Right hindlimb (tissue), 1 donor: ENCODE measurements at places on chromosomes 2 and 18.

- no peak for DNase-seq
Measured at GRCh38 chr18:49400398-49401072, 59.9 kb downstream of the DYM start.

DNA sequence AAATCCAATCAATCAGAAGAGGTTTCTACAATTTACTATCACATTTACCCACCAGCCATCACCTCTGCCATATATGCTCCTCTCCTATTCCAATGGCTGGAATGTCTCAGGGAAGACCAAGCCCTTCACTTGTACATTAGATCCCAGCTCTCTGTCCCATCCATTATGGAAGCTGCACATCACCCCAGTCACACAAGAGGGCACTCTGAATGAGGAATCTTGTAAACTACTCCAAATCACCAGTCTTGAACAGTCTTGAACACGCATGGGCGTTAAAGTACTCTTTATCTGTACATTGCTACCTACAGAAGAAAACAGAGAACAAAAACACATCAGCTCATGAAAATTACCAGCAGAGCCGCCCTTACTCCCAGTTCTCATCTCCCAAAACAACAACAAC lies 38.7 kb downstream of the ZC3H8 start:
- no peak for DNase-seq

- DNase-seq: no peak
Measured at GRCh38 chr2:18548621-18549020, 11.8 kb downstream of the RDH14 start.

DNA sequence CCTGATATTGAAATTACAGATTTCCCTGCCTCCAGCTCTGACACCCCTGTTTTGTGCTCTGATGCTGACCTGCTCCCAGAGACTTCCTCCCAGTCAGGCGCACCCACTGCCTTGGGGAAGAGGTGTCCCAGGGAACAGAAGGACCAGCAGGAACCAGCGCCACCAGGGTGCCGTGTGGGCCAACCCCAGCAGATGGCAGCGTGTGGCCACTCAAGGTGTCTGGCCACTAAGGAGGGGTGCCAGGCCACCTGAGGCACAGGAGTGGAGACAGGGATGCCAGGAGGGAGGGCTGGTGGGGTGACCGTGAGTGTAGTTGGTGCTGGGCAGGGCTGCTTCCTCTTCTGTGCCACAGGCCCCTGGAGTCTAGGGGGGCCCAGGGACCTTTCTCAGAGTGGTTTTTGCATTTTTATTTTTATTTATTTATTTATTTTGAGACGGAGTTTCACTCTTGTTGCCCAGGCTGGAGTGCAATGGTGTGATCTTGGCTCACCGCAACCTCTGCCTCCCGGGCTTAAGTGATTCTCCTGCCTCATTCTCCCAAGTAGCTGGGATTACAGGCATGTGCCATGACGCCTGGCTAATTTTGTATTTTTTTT lies 56.0 kb downstream of the TEX44 start:
- peak; percentile 60 for DNase-seq

DNA sequence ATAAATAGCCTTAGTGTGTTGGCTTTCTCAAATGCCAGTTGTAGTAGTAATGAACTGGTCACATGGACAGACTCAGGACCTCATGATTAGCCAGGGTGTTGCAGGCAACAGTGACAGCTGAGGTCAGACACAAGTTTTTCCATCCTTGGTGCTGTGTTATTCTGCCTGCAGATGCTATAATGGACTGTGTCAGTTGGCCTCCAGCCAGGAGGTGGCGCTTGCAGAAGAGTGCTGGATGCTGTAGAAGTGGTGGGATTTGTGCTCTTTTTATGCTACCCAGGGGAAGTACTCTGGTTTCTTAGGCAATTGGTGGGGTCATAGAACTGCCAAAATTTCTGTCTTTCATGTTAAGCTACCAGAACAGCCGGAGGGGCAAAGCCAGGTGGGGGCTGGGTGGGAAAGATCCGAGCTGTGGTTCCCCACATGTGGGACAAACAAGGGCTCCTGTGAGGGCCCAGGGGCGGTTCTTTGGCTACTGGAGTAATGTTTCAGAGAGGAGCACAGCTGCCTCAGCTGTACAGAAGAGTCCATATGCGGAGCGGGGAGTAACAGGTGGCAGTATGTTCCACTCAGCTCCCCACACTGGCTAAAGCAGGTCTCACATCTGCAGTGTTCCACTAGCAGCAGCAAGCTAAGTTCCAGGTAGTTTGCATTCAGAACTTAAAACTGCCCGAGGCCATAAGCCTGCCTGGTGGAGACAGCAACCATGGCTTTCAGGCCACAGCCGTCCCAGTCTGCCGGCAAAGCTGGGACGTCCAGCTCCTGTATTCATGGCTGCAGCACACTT lies 104.4 kb downstream of the GULP1 start:
- peak; percentile 84 for DNase-seq

DNA sequence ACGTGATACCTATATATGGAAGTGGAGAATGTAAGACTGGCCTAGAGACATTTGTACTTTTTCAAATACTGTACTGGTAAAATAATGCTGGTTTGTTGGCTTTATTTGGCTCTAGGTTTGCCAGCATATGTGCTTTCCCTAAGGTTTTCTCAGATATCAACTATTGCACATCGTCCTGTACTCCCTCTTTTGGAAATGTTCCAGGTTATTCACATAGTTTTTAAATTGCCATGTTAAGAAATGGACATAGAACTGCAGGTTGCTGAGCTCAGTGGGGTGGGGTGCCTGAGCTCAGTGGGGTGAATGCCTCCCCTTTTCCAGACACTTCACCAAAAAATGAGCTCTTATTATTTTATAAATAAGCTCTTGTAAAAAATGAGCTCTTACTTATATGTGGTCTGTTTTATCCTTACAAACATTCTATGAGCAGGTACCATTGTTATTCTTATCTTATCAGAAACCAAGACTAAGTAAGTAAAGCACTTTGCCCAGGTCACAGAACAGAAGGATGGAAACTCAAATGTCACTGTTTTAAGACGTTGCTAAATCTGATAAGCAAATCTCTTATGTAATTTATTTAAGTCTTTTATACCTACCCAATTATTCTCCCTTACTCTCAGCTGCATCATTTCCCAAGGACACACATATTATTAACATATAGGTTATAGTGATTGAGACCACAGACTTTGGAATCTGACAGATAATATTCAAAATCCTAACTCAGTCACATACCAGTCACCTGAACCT lies 99.0 kb downstream of the CPS1 start:
- DNase-seq: no peak
